ENCODE measurements at places on chromosomes 5 and 9. TPM values are rescaled to one million over a fixed set of nuclear protein-coding genes. Genes with fewer than 3 reads are reported as not detected.

The ANKRD34B gene
- total RNA-seq = not detected

The ENG gene
- 9.7 TPM for total RNA-seq

The ST6GALNAC4 gene
- total RNA-seq = 66.6 TPM

The CRHBP gene
- not detected for total RNA-seq

The DBH gene
- total RNA-seq = not detected

The FAM78A gene
- 1.3 TPM for total RNA-seq

The LCN15 gene
- total RNA-seq = not detected

The CBY3 gene
- total RNA-seq = not detected

The TLE1 gene
- 29.3 TPM for total RNA-seq

Data from pancreas (tissue), 10 donors.